ENCODE measurements at places on chromosomes 7 and 10. TPM values are rescaled to one million over a fixed set of nuclear protein-coding genes. Genes with fewer than 3 reads are reported as not detected.
A peak's percentile ranks its signal among the peaks of the same experiment; 100 is the strongest.

Gene ADAM22
- 4.5 TPM for total RNA-seq

DNA sequence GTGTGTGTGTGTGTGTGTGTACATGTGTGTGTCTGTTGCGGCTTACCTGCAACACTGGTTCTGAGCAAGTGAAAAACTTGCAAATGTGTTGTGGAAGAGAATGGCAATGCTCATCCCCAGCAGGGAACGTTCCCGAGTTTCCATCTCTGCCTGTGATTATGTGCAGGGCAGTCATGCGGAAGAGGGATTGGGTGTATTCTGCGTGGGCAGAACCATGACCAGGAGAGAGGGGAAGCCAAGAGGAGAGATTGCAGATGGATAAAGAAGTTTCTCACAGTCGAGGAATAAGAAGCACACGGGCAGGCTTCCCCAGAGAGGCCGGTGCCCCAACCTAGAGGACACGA lies 99.9 kb downstream of the CTBP2 start:
- no peak for DNase-seq

Gene DPYSL4
- 3.9 TPM for total RNA-seq

- DNase-seq, result no peak
These were observed 793.0 kb upstream of the IGFBP3 start for GRCh38 chr7:46713868-46714596.

DNA sequence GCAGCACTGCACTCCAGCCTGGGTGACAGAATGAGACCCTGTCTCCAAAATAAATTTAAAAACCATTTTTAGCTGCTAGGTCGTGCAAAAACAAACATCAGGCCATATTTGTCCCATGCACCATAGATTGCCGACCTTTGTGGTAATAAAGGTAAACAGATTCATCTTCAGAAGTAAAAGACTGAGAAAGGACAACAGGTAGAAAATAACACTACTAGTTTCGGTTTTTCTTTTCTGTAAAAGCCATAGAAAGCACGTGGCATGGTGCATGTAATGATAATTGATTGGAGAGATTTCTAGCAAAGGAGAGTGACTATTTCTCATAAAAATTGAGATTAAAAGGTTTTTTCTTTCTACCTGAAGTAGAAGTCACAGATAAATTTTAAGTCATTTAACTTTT lies 93.9 kb downstream of the DNAH11 start:
- DNase-seq, result no peak

GRCh38 chr7:20172736-20173334 lies 44.3 kb downstream of the MACC1 start:
- no peak for DNase-seq

- DNase-seq, result no peak
These were observed 63.0 kb downstream of the HDAC9 start for GRCh38 chr7:18558503-18558902.

DNA sequence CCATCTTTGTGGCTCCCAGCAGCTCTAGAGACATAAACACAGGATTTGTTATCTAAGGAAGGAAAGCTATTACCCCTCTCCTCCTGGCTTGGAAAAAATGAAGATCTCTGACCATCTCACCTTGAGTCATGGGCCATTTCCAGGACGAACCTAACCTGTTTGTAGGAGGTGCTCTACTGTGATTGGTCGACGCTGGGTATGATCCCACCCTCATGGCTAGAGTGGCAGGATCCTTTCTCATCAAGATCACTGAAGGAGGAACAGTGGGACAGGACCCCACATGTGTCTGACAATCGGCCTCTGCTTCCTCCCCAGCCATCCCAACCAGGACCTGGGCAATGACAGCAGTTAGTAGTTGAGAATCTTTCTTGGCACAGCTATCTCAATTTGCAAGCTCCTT lies 144.1 kb downstream of the EMX2 start:
- no peak for DNase-seq

DNA sequence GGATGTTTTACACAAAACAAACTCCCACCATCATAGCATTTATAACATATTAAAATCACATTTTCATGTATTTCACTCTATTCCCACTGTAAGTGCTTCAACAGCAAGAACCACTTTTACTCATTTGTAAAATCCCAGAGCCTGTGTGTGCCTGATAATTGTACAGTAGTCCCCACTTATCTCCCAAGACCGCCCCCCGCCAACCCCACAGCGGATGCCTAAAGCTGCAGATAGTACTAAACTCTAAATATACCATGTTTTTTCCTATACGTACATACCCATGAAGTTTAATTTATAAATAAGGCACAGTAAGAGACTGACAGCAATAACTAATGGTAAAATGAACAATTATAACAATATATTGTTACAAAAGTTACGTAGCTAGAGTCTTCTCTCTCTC lies 33.5 kb downstream of the EZH2 start:
- DNase-seq, result no peak

DNA sequence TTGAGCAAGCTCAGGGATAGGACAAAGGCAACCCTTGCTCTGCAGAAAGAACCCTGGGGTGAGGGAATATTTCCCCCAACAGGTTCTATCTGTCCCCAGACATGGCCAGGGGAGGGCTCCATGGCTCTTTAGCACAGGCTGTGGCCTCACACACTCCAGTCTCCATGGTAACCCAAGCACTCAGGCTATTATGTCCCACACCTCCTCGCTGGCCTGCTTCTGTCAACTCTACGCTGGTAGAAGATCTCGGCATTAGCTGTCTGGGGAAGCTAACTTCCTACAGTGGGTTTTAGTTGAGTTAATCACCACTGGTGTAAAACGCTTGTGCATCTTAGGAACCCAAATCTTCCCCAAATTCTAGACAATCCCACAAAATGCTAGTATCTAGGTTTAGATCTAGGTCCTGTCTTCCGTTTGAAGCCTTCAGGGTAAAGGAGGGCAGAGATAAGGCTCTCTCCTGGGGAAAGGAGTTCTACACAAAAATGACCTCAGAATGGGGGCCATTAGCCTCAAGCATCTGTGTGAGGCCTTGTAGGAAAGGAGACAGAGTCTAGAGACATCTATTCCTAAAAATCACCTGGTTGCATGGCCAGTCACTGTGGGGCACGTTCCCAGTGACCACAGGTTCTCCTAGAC lies 36.7 kb upstream of the SLIT1 start:
- DNase-seq, result no peak

DNA sequence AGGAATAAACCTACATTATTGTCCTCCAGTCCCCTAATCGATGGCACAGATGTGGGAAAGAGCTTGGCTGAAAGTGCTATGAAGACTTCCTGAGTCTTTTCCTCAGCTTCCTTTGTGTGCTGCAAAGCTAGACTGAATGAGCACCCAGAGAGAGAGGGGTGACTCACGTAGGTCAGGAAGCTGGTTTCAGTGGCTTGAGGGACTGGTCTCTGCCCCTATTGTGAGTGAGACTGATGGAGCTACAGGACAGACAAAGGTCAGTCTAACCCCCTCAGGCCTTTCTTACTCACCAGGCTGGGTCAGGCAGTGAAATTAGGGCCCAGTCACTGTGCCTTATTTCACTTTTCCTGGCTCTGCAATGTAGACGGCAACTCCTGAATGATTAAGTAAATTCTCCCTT lies 171.1 kb upstream of the GRB10 start:
- DNase-seq, result no peak

Gene SFTPA2
- total RNA-seq, result 8.9 TPM

- no peak for DNase-seq
These were observed 12.0 kb upstream of the LRRC61 start for GRCh38 chr7:150311146-150311545.

Gene PIP
- total RNA-seq, result not detected

GRCh38 chr10:131396121-131397050 lies 84.9 kb upstream of the TCERG1L start:
- no peak for DNase-seq

Gene CYP26C1
- 0.23 TPM for total RNA-seq

- no peak for DNase-seq
These were observed 26.2 kb upstream of the REEP3 start for GRCh38 chr10:63494951-63495350.

- DNase-seq, result no peak
These were observed 183.1 kb downstream of the EXOC4 start for GRCh38 chr7:133436014-133436428.

DNA sequence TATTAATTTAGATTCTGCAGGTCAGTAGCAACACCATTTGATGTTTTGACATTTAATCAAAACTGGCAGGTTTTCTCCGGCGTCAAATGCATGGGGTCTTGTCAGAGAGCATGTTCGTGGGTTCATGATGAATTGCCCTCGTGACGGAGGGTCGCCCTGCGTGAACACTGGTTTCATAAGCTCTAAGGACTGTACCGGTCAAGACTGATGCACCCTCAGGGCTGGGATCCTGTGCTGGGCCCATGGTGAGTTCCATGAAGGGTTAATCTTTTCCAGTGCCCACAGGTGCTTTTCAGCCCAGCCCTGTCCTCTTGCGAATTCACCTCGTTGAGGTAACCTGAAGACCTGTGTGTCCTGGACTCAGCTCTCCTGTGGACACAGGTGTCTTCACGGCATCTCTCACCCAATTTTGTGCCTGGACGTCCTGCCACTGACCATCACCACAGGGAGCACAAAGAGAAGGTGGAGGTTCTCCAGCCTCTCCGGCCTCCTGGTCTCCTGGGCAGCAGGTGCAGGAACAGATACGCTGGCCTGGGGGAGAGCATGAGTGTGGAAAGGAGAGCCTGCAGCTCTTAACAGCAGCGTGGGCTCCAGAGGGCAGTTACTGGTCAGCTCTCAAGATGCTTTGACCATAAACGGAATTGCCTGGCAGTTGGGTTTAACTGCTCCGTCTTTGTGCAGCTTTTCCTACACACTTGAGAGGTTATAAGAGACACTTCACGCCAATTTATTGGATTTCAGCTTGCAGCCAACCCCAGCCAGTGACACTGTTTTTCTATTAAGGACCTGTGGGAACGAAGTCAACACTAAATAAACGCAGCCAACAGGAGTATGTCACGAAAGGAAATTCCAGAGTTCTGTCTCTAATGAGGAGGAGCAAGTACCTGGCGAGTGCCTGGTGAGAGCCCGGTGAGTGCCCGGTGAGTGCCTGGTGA lies 37.4 kb upstream of the CFAP46 start:
- no peak for DNase-seq

Gene PRF1
- total RNA-seq, result 146 TPM

GRCh38 chr7:116138202-116138801 lies 72.0 kb upstream of the TES start:
- DNase-seq, result no peak

DNA sequence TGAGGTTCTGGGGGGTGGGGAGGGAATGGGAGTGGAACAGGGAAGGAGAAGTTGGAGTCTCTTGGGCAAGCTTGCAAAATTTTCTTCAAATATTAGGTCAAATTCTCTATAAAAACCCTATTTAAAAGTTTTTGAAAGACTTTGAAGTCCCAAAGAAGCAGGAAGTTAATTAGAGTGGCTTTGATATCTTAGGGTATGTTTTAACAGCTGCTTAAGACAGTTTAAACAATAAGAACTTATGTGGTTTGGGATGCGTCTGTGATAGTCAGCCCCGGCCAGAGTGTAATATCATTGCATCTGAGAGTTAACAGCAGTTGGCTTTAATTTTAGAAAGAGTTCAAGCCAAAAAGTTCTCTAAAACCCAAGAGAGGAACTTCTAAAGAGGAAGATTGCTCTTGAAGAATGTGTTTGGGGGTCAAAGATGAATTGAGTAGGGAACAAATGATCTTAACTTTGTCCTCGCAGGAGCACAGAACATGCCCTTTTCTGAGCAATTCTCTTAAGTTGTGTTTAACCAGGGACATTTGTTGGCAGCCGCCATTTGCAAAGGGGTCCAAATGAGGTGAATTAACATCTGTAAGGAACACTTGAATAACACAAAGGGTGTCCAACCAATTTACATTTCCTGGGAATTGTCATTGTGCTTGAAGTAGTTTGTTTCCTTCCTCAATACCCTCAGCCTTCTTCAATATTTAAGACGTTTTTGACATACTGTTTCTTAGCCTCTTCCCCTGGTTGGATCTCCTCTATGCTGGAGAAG lies 182.4 kb downstream of the PTEN start:
- DNase-seq, result no peak

DNA sequence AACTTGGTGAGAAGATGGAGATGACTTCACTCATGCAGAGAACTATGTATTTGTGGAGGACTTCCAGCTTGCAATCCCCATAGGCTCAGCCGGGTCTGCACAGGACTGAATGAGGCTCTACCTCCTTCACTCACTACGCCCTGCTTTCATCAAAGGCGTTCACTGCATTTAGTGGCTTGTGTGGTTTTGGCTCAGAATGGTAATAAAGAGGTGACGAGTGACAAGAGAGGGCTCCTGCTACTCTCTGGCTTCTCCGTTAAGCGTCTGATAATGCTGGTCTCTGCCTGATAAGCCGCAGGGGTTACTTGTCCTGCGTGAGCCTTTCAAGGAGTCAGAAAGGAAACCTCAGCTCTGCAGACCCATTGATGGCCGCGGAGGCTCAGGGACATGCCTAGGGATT lies 343.4 kb downstream of the PRPF18 start:
- peak; percentile 32 for DNase-seq

DNA sequence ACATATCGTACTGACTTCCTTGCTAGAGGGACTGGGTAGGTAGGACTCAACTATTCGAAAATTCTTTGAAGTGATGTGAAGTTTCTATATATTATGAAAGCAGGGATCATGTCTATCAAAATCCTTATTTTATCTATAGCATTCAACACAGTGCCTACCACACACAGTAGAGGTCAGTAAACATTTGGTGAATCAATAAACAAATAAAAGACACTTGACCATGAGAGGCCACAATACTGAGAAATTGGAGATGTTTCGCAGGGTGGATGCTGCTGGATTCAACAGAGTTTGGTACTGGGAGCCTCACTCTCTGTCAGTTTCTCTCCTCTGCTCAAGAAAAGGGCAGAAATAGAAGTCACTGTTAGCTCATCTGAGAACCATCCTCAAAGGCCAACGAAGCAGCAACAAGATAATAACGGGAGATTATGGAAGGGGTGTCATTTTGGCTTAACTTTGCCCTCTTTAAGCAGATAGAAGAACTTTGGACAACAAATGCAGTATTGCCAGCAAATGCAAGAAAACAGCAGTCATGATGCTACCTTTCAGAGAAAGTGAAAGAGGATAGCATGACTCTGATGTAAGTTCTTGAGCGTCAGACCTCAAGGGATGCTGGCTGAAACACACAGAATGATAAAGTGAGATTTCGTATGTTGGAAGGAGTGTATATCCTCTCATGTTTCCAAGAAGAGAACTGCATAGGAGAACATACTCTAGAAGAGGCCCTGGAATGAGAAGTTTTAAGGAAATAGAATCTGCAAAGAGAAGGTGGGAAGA lies 107.6 kb downstream of the SEMA3E start:
- no peak for DNase-seq

- no peak for DNase-seq
These were observed 7.0 kb downstream of the POLR2J start for GRCh38 chr7:102471791-102472125.

DNA sequence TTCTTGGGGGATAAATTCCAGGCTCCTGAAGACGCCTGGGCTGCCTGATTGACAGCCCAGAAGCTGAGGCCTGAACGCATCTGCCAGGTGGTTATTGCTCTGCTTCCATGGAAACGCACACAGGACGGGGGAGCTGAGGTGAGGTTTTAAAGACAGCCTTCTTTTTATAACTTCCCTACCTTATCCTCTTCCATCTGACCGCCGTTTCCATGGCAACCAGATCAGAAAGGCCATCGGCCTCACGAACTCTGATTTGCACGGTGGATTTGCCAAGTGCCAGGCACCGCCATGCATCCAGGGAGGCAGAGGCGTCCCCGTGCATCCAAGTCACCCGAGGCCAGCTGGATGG lies 260.9 kb downstream of the ADARB2 start:
- no peak for DNase-seq

- DNase-seq, result no peak
These were observed 26.0 kb upstream of the MCU start for GRCh38 chr10:72665925-72666324.
